ENCODE measurements at places on chromosomes 1 and 21.

GRCh38 chr1:177174921-177175634, 4.3 kb downstream of the BRINP2 start:
- no peak for DNase-seq

- DNase-seq, result no peak
Measured at GRCh38 chr1:157136133-157136532, 2.1 kb downstream of the ETV3 start.

- peak; percentile 48 for DNase-seq
Measured at GRCh38 chr1:53326598-53327181, 1.2 kb downstream of the LRP8 start.

DNA sequence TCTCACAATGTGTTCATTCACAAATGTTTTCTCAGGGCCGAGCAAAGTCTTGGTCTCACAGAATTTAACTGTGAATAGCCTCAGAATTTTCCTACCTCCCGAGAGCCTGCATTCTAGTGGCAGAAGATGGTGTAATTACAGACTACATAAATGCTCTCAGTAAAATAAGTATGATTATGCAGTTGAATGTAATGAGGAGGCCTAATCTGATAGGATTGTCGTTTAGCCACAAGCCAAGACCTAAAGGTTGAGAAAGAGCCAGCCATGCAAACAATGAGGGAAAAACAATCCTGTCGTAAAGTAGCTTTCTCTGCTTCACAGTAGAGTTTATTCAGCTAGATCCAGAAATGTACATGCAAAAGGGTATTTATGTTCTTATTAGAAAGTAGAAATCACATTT, 607.8 kb upstream of the B3GALT2 start:
- no peak for DNase-seq

GRCh38 chr1:232066521-232066920, 439.9 kb downstream of the DISC1 start:
- no peak for DNase-seq

- DNase-seq, result peak; percentile 90
Measured at GRCh38 chr1:10074059-10074851, 41.5 kb downstream of the UBE4B start.

GRCh38 chr1:66490816-66491215, 43.1 kb upstream of the SGIP1 start:
- peak; percentile 49 for DNase-seq

GRCh38 chr1:185096531-185096930, 51.2 kb downstream of the RNF2 start:
- no peak for DNase-seq

- peak; percentile 91 for DNase-seq
Measured at GRCh38 chr21:45109831-45110492, 35.6 kb downstream of the ADARB1 start.

- no peak for DNase-seq
Measured at GRCh38 chr1:207935166-207935583, 24.2 kb upstream of the CD34 start.

- DNase-seq, result no peak
Measured at GRCh38 chr1:45397285-45397684, 57.0 kb upstream of the MUTYH start.

DNA sequence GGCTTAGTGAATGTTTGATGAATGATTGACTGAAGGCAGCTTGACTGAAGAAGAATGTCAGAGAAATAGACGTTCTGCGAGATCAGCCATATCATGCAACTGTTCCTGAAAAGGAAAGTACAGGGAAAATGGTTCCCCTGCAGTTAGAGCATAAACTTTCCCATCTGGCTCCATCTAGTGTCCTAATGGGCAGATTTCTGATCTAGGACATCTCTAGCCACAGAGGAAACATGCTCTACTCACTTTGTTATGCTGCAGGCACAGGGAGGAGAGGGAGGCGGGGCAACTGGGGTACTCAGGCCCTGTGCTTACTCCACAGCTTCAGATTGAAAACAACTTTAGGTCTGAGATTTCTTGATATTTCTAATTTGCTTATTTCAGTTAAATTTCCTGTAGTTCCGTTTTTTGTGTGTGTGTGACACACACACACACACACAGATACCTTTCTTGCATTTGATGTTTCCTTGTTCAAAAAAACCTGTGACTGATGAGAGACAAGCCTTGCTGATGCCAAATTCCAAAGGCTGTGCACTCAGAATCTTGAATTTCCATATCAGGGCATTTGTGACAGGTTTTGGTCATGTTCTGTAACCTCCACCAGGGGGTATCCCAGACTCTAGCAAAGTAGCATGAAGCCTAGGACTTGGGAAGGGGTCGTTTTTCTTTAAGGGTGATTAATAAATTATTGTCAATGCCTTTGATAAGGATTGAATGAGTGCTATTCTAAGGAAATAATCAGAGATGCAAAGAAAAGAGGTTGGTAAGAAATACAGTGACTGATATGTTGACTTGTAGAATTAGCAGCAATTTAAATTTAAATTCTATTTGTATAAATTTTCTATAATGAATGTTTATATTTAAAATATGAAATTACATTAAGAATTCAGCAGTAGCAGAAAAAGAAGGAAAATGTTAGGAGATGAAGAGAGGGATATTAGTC, 139.7 kb upstream of the BEND5 start:
- DNase-seq, result peak; percentile 19

- no peak for DNase-seq
Measured at GRCh38 chr1:45134461-45134873, 71.9 kb downstream of the ZSWIM5 start.

DNA sequence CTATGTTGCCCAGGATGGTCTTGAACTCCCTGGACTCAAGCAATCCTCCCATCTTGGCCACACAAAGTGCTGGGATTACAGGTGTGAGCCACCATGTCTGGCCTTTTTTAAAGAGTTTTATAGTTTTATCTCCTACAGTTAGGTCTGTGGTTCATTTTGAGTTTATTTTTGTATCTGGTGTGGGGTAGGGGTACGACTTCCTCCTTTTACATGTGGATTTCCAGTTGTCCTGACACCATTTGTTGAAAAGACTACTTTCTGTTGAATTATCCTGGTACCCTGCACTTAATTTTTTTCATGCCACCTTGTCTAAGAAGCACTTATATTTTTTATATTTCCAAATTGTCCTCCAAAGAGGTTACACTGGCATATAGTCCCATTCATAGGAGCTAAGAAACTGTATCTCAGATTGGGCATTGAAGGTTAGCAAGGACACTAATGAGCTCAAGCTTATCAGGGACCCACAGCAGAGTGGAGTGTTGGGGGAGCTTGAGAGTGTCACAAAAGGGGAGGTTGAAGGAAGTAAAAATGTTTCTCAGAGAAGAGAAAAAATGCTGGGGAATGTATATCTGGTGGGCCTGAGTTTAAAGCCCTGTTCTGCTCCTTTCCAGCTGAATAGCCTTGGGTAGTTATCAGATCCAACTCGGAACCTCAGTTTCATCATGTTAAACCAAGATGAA, 23.4 kb upstream of the MEF2D start:
- no peak for DNase-seq

DNA sequence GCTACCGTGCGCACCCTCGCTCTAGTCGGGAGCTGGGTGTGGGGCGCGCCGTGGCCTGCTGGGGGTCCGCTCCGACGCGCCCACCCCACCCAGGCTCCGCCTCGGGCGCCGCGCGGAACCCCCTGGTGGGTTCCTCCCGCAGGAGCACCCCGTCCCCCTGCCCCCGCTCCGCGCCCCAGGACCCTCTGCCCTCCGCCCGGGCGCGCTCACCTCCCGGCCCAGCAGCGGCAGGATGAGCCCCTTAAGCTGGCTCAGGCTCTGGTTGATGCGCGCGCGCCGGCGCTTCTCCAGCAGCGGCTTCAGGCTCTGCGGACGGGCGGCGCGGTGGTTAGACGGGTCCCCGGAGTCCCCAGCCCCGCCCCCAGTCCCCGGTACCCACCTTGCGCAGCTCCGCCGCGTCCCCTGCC, 319 bp downstream of the HES2 start:
- no peak for DNase-seq

DNA sequence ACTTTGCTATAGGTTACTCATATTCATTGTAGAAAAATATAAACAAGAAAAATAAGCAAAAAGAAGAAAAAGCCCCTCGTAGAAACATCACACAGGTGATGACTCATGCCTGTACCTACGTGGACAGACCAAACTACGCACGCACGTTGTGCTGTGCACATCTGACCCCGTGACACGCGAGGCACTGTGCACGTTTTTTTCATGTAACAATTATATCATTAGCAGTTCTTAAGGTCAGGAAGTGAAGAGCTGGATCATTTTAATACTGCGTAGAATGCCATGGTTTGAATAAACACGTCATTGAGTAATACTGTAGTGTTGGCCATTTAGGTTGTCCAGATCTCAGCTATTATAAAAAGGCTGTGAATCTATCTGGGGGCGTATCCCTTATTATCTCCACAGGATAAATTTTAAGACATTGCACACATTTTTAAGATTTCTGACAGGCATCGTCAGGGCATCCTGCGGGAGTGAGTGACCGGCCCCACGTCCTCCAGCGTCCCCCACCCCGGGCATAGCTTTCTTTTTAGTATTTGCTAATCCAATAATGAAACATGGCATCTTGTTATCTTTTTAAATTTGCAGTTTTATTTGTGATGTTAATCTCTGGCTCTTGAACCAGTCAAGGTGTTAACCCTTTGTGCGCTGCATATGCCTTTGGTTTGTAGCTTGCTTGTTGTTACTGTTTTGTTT, 23.4 kb upstream of the ADARB1 start:
- no peak for DNase-seq

GRCh38 chr21:44927259-44927586, 6.5 kb upstream of the ITGB2 start:
- no peak for DNase-seq

DNA sequence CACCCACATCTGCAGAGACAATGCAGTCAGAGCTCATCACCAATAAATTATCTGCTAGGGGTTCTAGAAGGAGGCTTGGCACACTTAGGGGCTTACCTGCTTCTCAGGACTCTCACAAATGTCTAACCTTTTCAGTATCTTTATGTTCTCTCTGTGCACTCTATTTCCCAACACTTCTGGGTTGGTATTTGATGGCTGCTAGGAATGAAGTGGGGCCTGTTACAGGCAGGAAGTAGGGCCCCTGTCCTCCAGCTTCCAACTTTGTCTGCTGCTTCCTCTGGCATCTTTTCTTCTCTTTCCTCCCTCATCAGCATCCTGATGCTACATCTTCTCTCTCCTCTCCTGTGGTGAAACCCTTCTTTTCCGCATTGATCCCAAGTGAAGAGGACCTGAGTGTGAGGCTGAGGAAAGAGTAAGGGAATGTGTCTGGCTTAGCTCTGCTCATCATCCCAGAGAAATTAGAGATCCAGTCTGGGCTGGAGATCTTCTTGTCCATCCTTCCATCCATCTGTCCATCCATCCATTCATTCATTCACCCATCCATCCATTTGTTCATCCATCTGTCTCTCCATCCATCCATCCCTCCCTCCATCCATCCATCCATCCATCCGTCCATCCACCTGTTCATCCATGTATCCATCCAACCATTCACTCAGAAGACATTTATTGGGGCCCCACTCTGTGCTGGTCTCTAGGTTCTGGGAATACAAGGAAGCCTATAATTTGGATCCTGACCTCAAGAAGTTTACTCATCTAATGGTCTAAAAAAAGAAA, 2.9 kb upstream of the CSRP1 start:
- no peak for DNase-seq

GRCh38 chr1:228956864-228957263, 221.6 kb downstream of the RHOU start:
- no peak for DNase-seq

DNA sequence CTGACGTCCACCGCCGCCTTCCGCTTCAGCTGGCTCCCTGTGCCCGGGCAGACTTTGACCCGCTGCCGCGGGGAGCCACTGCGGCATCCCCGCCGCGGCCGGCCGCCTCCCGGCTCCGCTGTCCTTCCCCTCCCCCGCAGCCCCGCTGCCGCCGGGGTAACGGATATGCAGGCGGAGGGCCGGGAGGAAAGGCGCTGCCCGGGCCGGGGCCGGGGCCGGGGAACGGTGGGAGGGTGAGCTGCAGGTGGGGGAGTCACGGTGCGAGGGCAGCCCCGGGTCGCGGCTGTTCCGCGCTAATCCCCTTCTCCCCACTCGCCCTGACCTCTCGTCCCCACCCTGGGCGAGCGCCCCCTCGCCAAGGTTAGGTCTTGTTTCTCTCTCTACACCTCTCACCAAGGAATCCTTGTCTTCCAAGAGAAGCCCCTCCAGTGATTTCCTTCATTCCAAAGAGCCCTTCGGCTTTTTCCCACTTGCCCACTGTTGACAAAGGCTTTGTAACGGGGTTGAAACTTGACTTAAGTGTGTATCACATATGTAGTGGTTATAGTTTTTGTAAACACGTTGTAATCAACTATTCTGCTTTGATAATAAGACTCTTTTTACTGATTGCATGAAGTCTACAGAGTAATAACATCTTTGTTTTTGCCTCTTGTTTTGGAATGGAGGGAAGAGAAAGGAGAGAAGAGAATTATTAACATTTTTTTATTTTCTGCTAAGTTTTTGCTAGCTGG, 669 bp downstream of the XPR1 start:
- peak; percentile 66 for DNase-seq

DNA sequence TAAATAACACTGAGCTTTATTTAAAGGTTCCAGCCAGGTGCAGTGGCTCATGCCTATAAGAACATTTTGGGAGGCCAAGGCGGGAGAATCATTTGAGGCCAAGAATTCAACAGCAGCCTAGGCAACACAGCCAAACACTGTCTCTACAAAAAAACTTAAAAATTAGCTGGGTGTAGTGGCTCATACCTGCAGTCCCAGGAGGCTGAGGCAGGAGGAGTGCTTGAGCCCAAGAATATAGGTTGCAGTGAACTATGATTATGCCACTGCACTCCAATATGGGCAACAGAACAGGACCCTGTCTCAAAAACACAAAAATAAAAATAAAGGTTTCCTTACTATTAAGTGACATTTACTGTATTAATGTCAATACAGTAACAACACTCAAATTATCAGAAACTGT, 2.1 kb downstream of the TAF12 start:
- peak; percentile 25 for DNase-seq

DNA sequence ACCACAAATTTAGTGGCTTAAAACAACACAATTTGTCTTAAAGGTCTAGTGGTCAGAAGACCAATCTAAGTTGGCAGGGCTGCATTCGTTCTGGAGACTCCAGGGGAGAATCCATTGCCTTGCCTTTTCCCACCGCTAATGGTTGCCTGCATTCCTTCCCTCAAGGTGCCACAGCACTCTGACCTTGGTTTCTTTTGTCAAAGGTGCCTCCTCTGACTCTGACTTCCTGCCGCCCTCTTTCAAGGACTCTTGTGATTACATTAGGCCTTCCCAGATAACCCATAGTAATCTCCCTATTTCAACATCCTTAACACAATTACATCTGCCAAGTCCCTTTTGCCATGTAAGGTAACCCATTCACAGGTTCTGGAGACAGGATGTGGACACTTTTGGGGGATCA, 145.3 kb downstream of the S1PR1 start:
- no peak for DNase-seq

- DNase-seq, result no peak
Measured at GRCh38 chr21:42780617-42781016, 98.7 kb downstream of the WDR4 start.

- no peak for DNase-seq
Measured at GRCh38 chr1:165011991-165012531, 344.5 kb downstream of the LMX1A start.

- no peak for DNase-seq
Measured at GRCh38 chr1:43272161-43272560, 2.4 kb downstream of the TMEM125 start.
